ENCODE measurements at places on chromosomes 6 and 20.

DNA sequence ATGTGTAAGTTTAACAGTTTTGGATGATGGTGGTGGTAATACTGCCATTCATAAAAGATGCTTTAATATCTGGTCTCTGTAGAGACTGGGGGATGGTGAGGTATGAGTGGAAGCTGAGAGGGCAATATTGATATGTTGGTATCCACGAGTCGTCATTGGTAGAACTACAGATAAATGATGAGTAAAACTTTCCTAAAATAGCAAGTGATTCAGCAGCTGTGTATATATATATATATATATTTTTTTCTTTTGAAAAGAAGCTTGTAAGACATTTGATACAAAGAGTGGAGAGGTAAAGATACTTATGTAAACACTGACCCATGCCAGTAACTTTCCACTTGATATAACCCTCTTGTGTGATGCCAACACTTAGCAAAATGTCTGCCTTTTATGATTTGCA, 41.7 kb upstream of the CITED2 start:
- no peak for DNase-seq

- DNase-seq: no peak
These were observed 70.1 kb downstream of the PHF3 start for GRCh38 chr6:63705707-63706106.

DNA sequence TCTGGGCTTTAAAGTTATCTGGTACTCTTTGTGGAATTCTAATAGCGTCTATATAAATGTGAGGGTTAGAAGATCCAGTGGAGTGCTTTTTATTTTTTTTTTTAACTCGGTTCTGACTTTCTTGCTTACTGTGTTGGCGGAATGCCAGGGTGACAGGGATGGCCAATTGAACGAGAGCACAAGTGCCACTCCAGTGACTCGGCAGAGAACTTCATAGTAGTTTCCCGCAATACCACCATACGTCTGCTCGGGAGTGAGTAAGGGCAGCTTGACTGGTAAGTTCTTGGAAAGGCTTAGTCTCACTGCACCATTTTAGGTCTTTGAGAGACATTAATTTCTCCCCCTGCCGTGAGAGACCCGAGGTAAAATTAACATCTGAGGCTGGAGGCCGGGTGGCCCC, 49.4 kb upstream of the TULP1 start:
- DNase-seq: no peak

DNA sequence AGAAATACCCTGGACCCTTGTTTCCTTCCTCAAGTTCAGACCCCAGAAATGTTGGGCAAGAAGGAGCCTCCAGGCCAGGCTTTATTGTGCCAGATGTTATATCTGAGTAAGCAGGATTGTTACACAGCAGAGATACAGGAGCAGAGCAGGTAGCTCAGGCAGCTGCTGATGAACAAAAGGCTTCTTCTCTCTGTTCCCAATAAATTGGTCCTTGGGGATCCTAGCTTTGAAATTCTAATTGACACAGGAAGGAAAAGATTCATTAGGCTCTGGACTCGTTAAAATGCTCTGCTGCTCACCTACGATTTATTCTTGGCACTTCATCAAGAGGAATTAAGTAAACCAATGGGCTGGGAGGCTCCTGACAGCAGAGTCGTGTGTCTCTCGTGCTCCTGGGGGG, 54.2 kb downstream of the RALY start:
- DNase-seq: no peak

GRCh38 chr6:7136859-7137334, 29.1 kb downstream of the RREB1 start:
- no peak for DNase-seq

GRCh38 chr6:170155464-170156196, 135.2 kb downstream of the DLL1 start:
- DNase-seq: no peak

GRCh38 chr6:141165002-141165665, 967.6 kb upstream of the GJE1 start:
- DNase-seq: no peak

- DNase-seq: no peak
These were observed 917.5 kb downstream of the EYS start for GRCh38 chr6:64789476-64789875.

DNA sequence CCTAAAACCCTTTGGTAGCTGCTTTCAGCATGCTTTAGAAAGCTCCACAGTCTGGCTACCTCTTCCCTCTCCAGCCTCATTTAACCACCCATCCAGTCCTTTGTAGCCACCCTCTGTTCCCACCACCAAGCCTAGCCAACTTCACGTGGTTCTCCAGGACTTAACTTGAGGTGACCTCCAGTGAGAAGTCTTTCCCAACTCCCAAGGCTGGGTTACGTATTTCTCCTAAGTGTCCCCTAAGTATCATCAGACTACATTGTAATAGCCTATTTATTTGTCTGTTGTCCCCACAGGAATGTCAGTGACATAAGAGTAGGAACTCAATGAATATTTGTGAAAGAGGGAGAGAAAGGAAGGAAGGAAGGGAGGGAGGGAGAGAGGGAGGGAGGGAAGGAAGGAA, 431.9 kb upstream of the JARID2 start:
- no peak for DNase-seq

- DNase-seq: no peak
These were observed 141.1 kb downstream of the SYCP2 start for GRCh38 chr20:59792300-59792699.
